ENCODE measurements at places on chromosomes 4 and X.

DNA sequence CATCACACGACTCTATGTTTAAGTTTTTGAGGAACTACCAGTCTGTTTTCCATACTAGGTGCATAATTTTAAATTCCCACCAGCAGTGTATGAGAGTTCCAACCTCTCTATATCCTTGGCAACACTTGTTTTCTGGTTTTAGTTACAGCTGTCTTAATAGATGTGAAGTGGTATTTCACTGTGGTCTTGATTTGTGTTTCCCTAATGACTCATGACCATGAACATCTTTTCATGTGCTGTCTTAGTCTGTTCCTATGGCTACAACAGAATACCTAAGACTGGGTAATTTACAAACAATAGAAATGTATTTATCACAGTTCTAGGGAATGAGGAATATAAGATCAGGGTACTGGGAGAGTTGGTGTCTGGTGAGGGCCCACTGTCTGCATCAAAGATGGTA is 51.5 kb upstream of the GPR78 start:
- DNase-seq, result no peak

DNA sequence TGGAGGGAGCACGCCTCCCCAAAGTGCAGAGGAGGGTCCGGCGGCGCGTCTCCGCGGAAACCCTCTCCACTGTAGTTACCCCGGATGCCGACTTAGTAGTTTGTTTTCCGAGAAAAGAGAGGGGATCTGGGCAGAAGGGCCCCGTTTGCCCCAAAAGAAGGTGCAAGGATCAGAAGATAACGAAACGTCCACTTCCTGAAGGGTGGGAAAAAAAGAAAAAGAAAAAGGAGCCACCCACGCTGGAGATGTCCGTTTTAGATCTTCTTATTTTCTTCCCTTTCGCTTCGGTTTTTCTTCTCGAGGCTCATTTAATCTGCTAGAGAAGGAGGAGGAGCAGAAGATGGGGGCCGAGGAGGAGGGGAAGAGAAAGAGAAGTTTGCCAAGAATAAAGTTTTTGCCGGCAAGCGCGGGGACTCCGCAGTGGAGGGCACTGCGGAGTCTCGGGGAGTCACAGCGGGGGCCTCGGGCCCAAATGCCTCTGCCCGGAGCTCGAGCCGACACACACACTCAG is 517 bp downstream of the LEF1 start:
- DNase-seq, result peak; percentile 30

- DNase-seq, result no peak
Observed at GRCh38 chr4:159828687-159829086, 725.8 kb downstream of the RAPGEF2 start.

- no peak for DNase-seq
Observed at GRCh38 chr4:10762561-10762960, 78.0 kb upstream of the CLNK start.

DNA sequence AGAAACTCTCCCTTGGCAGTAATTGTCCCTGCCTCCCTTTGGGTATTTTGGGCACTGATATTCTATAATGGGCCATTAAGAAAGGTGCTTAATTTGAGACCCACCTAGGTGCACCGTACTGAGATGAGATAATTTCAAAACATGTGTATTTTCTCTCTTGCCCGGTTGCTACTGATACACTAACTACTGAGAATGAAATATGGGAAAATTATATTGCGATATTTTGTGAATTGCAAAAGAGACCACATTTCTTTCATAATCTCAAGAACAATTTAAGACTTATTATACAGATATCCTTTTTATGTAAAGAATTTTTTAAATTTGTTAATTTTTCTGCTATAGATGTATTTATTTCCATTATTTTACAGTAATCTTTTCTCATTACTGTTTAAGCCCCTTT is 284.9 kb downstream of the ADGRL3 start:
- no peak for DNase-seq

DNA sequence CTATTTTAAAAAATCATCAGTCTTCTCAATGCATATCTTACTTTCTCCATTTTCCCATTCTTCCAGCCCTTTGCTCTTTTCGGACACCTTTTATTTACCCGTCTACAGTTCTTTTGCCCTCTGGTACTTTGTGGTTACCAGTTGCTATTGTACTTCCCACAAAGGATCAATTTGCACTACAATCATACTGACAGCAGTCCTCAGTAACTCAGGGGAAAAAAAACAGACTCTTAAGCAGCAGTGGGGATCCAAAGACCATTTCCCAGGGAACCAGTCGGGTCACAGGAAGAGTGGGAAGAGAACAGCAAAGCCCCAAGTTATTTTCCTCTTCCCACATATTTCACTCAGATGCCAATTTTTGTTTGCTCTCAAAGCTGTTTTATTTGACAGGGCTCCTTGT is 23.1 kb downstream of the DMD start:
- no peak for DNase-seq

DNA sequence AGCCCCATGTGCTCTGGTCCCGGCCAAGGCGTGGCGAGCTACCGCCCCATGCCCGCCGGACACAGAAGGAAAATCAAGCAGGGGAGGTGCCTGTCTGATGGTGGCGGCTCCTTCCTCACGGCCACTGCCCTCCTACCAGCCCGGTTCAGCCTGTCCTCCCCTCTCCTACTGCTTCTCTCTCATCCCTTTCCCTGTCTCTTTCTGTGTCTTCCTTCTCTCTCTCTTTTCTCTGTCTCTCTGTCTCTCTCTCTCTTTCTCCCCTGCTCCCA is 279.1 kb downstream of the ASMT start:
- DNase-seq, result no peak

GRCh38 chr4:52643785-52644244 is 15.3 kb downstream of the USP46 start:
- DNase-seq, result no peak

GRCh38 chrX:119654112-119654531 is 38.8 kb downstream of the SEPTIN6 start:
- peak; percentile 10 for DNase-seq

DNA sequence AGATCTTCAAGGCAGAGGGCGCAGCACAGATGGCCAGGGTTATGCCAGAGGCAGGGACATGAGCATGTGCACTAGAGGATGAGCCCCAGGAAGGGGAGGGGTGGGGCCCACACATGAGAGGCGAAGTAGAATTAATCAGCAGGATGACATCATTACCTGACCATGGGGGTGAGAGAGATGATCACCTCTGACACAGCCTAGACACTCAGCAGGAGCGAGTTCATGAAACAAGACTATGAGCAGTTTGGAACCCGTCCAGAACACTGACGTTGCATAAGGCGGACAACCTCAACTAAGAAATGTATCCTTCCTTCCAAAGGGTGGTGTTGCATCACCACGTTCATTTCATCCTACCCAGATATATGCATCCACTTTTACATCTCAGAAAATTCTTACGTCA is 446.7 kb upstream of the TENM3 start:
- no peak for DNase-seq

DNA sequence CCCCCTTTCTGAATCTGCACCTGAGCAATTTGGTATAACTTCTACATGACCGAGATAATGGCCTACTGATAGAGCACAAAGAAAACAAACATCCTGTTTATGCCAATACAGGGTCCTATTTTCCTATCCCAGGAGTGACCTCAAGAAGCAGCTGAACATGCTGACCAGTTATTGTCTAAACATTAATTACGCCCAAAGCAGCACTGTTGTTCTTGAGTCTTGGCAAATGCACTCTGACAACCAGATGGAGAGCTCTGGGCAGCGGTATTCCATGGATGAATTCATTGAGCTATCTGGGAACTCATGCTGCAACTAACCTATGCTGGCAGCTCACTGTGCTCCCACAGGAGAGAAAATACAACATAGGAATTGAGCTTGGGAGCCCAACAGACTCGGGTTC is 52.6 kb downstream of the PCYT1B start:
- DNase-seq, result no peak

- no peak for DNase-seq
Observed at GRCh38 chr4:55547918-55548317, 1.2 kb upstream of the CLOCK start.

GRCh38 chr4:77950203-77950602 is 87.6 kb downstream of the MRPL1 start:
- no peak for DNase-seq

DNA sequence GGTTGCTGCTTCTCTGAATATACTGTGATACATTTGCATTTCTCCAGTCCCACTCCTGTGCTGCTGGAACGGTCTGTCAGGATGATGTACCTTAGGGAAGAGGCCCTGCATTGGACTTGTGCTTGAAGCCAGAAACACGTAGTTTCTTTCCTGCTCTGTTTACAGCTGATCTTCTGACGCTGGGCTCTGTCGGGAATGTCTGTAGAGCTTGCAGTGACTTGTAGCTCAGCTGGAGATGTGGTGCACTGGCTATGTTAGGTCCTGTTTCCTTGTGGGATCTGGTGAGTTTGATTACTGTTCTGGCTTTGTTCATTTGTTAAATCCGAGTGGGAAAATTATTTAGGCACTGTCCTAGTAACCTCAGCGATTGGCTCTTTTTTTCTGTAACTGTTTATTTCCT is 137.2 kb upstream of the WDR1 start:
- no peak for DNase-seq

DNA sequence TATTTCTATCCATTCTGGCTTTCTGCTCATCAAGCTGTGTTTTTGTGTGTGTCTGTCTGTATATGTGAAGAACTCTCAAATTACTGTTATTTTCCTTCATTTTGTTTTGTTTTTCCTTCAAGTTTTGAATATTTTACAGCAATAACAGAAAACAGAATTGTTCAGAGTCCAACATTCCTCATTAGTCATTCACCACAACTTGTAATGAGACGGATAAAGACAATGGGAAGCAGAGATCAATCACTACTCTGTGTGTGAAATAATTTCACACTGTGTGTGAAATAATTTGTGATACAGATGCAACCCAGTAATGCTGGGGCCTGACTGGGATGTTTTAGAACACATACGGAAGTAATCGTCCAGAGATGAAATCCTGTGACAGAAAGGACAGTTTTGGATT is 55.2 kb downstream of the HPGD start:
- no peak for DNase-seq

GRCh38 chr4:187166886-187167512 is 443.3 kb upstream of the FAT1 start:
- no peak for DNase-seq

DNA sequence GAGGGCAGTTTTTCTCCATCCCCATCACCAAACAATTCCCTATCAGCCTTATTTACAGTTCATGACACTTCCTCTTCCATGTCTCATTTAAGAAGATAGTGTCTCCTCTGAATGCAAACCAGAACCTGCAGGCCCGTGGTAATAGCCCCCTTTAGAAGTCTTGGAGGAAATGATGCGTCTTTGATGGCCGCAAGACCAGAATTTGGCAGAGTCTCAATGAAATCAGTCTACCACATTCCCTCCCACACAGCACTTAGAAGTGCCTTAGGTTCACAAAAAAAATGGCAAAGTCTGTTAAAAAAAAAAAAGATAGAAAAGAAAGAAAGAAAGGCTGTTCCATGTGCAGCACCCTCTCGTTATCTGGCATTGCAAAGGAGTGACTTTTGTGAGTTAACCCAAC is 2.1 kb upstream of the KDR start:
- no peak for DNase-seq

GRCh38 chrX:20665481-20665880 is 398.8 kb upstream of the RPS6KA3 start:
- no peak for DNase-seq

- no peak for DNase-seq
Observed at GRCh38 chrX:77342004-77342403, 105.2 kb upstream of the FGF16 start.

DNA sequence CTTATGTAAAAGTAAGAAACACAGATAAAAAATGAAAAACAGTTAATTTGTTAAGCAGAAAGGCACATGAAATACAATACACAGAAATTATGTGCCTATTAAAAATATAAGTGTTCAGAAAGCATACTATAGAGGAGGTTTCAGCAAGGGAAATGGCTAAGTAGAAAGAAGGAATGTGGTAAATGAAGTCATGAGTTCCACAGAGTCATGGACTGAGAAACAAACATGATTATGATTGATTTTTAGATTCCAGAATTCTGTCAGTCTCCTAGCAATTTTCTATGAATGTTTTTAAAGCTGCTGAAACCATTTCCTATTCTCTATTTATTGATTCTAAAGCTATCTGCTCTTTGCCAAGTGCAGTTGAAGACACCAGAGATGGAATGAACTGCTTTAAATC is 1398.4 kb downstream of the ARAP2 start:
- DNase-seq, result no peak

GRCh38 chr4:138963412-138963811 is 52.2 kb upstream of the NOCT start:
- no peak for DNase-seq

DNA sequence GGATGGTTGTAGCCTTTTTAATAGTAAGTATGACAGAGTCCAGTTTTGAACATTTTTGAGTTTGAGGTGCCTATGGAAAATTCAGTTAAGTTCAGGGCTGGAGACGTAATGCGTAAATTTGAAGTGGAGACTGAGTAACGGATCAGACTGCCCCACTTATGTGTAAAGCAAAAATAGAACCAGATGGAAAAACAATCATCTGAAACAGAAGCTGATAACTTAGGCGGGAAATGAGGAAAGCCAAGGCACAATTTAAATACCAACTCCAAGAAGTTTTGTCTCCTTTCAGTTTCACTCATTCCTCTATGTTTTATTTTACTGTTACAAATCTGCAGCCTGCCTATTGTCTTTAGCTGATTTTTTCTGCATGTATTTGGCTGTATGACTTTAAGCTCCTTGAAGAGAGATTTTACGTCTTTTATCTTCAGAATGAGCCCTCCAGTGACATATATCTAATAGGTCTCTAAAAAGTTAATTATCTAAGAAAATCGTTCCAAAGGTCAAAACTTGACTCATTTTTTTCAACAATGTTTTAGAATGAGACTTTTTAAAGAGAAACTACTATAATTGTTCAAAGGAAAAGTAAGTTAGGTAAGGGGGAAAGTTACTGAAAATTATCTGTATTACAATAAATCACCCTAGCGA is 1.1 kb downstream of the SGCB start:
- no peak for DNase-seq

GRCh38 chrX:20378233-20378920 is 111.7 kb upstream of the RPS6KA3 start:
- no peak for DNase-seq

GRCh38 chr4:15054541-15054940 is 52.3 kb downstream of the CPEB2 start:
- no peak for DNase-seq

- no peak for DNase-seq
Observed at GRCh38 chrX:134542485-134542884, 82.5 kb downstream of the HPRT1 start.

DNA sequence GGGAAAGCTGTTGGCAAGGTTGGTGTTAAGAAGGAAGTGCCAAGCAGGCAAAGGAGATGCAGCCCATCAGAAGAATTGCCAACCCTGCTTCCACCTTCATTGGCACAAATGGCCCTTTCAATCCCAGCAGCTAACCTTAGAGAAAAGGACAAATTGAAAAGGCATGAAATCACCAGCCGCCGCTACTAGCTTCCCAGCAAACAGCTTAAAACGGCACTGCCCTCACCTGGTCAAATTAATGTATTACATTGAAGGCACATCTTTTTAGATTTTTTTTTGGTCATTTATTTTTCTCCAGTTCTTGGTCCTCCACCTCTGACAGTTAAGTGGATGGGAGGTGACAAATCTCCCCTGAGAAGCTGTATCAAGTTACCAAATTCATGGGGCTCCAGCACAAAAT is 51.0 kb upstream of the NHSL2 start:
- no peak for DNase-seq

- DNase-seq, result no peak
Observed at GRCh38 chr4:105807496-105807895, 87.8 kb upstream of the NPNT start.

GRCh38 chr4:17687237-17687857 is 72.9 kb downstream of the MED28 start:
- no peak for DNase-seq

Data from activated T-cell treated with anti-CD3 and anti-CD28 coated beads, Interleukin-2, amount 50 U/mL, for 4 hours (primary cell).